Parietal lobe (tissue), 2 donors: ENCODE measurements at places on chromosomes 1 and 21. TPM values are rescaled to one million over a fixed set of nuclear protein-coding genes. Genes with fewer than 3 reads are reported as not detected.

L1TD1 gene
- total RNA-seq, result not detected

CD1D gene
- 0.94 TPM for total RNA-seq

TFB2M gene
- total RNA-seq, result 10.6 TPM

TDRD5 gene
- total RNA-seq, result 1.9 TPM

ASTN1 gene
- 130 TPM for total RNA-seq

FGR gene
- total RNA-seq, result 0.31 TPM

PPFIA4 gene
- 44.1 TPM for total RNA-seq

OR10Z1 gene
- not detected for total RNA-seq

CYP4B1 gene
- not detected for total RNA-seq

DNASE2B gene
- not detected for total RNA-seq

GJA8 gene
- not detected for total RNA-seq

SH2D5 gene
- 0.31 TPM for total RNA-seq

NEXN gene
- total RNA-seq, result 0.94 TPM

GBP5 gene
- total RNA-seq, result not detected

PTPN7 gene
- total RNA-seq, result not detected

OR14K1 gene
- total RNA-seq, result 0.94 TPM
